NCI-H1105 treated with DMSO at 0.1 percent for 48 hours (cell line): ENCODE measurements at places on chromosomes 7 and 10.

GRCh38 chr7:94129443-94130140 lies 125.4 kb upstream of the BET1 start:
- no peak for DNase-seq

GRCh38 chr7:108310351-108310750 lies 145.9 kb downstream of the NRCAM start:
- no peak for DNase-seq

DNA sequence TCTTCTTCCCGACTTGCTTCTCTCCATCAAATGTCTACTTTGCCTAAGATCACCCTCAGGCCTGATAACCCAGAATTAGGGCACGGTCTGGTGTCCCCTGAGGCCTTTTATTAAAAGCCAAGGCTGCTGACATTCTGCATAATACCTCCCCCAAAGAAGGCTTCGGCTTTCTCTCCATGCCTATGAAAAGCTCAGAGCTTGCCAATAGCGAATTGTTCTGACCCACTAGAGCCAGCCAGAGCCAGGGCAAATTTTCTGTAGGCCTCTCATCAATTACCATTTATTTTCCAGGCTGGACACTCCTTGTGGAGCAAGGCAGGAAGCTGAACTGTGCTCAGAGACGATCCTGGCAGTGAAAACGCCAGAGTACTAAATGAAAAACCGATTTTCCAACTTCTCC lies 64.3 kb upstream of the ADRB1 start:
- DNase-seq = no peak

DNA sequence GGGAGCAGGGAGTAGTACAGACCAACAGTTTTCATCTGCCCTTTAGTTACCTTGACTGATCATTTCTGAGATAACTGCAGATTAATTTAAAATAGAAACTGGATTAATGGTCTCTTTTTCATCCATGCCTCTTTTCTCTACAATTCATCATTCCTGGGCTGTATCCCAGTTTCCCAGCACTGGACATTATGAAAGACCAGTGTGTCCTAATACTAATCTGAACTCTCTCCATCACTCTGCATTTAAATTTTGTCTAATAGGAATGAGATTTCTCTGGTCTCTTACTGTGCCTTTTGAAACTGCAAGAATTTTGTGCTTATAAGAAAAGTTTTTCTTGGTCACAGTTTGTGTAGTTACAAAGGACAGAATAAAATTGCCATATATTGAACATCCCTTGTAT lies 12.7 kb downstream of the PLEKHA8 start:
- no peak for DNase-seq

DNA sequence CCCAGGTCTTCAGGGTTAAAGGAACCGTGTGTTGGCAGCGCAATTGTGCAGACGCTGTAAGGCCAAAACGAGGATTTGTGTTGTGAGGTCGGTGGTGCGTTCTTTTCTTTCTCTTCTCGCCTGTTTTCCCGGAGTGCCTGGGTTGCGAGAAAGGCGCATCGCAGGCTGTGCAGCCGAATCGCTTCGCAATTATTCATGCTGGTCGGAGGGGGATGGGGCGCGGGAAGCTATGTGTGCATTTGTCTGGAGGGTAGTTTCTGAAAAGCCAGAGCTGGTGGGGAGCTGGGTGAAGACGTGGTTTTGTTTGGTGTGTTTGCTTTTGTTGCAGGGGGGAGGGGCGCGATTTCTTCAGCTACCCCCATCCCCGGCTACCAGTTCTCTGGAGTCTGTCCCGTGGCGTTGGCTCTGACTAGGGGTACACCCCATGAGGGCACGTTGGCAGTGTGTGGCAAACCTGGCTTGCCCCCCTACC lies 2.1 kb downstream of the MXI1 start:
- peak; percentile 15 for DNase-seq

GRCh38 chr7:8160779-8161345 lies 101.1 kb downstream of the ICA1 start:
- DNase-seq = no peak

DNA sequence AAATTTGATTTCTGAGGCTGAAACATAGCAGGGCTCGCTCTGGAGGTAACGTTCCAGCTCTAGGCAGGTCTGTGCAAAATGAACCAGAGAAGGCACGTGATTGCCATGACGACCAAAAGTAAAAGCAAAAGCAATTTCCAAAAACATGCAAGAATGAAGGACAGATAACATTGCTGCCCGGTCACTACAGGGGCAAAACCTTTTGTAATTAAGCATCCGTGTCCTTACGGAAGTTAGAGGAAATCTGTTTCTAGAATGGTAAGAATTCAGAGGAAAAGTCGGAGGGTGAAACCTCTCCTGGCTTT lies 2.9 kb downstream of the KLF6 start:
- DNase-seq = no peak

GRCh38 chr7:153590571-153590970 lies 461.6 kb upstream of the DPP6 start:
- no peak for DNase-seq

DNA sequence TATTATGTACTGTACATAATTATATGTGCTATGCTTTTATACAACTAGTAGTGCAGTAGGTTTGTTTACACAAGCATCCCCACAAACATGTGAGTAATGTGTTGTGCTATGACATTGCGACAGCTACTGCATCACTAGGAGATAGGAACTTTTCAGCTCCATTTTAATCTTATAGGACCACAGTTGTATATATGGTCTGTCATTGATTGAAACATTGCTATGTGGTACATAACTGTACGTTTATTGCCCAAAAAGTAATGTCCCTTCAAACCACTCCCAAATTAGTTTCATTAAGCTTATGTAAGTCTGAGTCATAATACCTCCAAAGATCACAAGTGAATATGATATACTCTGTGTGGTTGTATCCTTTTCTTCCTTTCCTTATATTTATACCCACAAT lies 183.2 kb upstream of the POT1 start:
- DNase-seq = no peak

GRCh38 chr10:122426829-122427228 lies 27.6 kb upstream of the ARMS2 start:
- DNase-seq = no peak

- no peak for DNase-seq
Observed at GRCh38 chr10:14413523-14413922, 82.8 kb upstream of the FRMD4A start.

DNA sequence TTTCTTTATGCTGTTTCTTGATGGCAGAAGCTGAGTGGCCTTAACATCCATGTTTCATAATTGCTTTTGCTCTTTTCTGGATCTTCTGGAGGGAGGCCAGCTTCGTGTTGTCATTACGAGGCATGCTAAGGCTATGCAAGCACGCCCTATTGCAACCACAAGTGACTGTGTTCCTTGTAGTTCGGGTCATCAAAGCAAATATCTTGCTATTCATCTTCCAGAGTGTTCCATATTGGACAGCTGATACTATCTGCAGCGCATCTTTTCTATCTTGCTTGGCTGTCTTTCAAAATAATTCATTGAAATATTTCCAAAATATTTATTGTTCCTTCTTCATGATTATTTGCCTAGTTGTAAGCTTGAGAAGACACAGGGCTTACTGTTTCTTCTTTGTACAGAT lies 5.0 kb downstream of the EPHB6 start:
- DNase-seq = no peak

DNA sequence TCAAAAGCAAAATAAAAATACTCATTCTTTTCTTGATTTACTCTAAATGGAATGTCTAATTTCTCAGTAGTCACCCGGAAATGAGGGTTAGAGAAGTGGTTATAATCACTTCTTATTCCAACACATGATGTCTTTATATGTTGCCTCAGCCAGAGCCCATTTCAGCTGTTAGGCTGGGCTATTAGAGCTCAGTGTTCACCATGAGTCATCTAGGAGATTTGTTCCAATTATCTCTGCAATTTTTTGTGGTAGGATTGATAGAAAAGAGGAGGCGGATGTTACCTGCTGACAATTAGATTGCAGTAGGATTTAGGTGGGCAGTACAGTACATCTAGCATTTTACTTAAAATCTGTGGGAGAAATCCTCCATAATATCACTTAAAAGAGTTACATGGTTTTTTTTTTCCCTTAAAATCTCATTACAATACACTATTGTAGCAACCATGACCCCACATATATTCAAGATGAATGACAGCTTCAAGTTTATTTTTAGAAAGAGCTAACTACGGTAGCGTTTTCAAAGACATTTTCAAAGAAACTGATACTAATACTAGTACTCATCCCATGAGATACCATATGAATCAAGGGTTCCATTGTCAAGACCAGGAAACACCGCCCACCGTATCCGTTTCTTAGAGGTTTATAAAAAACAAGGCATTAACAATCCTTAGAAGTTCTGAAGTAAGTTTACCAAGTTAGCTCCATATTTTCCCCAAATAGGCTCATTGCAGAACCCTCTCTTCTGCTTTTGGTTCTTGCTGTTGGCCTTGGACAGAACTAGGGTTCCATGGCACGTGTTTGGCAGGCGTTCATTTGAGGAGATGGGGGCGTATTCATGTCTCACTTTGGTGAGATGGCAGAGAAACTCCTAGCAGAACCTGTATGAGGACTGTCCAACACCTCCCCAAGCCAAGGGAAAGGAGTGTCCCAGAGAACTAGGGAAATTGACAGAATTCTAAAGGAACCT lies 10.4 kb downstream of the CPA2 start:
- no peak for DNase-seq

- no peak for DNase-seq
Observed at GRCh38 chr10:93518531-93518930, 22.1 kb downstream of the CEP55 start.

DNA sequence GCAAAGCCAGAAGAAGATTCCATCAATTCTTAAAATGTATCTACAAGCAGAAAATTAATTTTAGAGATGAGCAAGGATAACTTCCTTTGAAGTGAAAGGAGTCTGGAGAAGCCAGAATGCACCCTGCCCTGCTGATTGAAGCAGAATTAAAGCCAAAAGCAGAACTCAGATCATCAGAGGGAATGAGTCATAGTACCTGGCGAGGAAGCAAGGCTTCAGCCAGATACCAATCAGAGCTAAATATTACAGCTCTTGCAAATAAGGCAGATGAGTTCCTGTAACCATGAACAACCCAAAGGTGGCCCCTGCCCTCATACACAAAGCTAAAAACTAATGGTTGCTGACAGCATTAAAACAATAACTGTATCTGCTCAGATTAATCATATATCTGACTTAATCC lies 10.4 kb downstream of the HTR7 start:
- DNase-seq = no peak

DNA sequence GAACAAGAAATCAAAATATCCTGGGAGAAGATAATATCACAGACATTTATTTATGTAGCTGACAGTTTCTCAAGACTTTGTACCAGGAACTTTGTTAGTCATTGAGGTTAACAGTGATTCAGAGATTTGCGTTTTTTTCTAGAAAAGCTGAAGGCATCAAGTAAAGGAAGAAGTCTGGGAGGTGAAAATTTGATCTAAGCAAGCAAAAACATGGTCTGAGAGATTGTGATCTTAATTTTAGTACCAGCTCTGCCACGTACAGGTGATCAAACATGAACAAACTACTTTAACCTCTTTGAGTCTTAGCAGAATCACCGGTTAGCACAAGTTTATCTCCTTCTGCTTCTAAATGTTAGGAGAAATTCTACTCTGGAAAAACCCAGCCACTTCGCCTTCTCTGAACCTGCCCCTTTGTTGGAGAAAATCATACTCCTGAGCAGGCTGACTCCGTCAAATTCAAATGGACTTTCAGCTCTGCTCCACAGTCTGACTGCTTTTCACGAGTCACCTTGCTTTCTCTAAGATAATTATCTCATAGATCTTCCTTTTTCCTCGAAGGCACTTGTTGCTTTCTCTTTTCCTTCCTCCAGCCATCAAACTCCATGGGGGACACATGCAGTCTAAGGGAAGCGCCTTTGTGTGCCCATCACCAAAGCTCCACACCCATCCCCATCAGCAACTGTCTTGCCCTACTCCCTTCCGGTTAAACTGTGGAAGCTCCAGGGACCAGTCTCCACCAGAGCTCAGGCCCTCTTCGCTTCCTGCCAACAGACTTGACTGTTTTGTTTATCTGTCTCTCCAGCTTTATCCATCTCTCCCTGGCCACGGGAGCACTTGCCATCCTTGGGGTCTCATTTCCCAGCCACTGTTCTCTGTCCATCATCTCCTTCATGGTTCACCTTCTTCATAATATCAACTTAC lies 86.3 kb downstream of the PRKCQ start:
- DNase-seq = no peak

DNA sequence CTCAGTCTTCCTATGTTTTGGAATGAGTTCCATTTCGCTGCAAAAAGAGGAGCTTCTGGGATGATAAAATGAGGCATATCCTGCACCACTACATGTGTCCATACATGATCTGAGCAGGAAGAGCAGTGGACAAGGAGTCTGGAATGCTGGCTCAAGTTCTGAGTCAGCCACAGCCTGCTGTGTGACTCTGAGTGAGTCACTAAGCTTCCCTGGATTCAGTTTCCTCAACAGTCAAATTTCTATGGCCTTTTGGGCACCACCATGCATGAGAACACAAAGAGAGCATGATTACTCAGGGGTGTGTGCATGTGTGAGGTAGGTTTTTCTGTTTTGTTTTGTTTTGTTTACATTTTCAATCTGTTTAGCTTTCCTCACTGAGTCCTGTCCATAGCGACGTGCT lies 254.6 kb downstream of the ANKRD30A start:
- no peak for DNase-seq

GRCh38 chr7:149883452-149883861 lies 9.7 kb downstream of the ATP6V0E2 start:
- DNase-seq = peak; percentile 49

GRCh38 chr10:79940431-79940830 lies 8.5 kb downstream of the SFTPD start:
- DNase-seq = no peak

DNA sequence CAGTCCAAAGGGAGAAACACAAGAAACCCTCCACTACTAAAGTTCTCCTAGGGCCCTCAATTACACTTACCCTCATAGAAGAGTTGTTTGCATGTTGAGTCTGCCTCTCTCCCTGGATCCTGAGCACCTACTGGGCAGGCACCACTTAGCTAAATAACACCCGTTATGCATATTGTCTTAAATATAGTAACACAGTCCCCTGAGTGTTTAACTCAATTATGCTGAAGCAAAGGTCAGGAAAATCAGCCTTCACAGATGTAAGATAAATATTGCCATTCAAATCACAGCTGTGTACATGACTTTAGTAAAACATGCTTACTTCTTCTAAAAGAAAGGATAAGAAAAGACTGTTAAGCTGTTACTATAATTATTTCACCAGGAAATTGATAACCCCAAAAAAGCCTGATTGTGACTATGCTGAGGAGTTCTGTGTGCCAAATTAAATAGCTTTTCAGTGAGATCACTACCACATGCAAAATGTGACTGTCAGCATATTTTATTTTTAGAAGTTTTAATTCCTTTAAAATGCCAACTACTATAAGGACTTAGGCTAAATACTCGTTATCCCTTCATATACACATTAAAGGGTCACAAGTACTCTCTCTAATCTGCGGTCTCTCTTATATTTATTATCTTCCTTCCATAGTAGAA lies 733.9 kb upstream of the PHF14 start:
- no peak for DNase-seq

DNA sequence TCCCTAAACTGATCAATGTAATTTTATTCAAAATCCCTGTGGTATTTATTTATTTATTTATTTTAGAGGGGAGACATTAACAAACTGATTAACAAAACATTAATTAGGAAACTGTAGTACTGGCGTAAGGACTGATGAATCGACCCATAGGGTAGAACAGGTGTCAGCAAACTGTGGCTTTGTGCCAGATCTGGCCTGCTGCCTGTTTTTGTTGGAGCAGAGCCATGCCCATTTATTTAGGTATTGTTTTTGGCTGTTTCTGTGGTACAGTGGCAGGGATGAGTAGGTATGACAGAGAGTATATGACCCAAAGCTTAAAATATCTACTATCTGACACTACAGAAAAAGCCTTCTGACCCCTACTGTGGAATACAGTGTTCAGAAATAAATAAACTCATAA lies 332.5 kb upstream of the ETV1 start:
- peak; percentile 93 for DNase-seq
